Stimulated activated CD4-positive, alpha-beta T cell treated with anti-CD3 and anti-CD28 coated beads, Interleukin-1b, Interleukin-23, amount 100 ng/mL, for 4 hours (primary cell): ENCODE measurements at places on chromosomes 1 and 21.

- DNase-seq: no peak
These were observed 41.6 kb upstream of the PKP1 start for GRCh38 chr1:201241736-201242135.

DNA sequence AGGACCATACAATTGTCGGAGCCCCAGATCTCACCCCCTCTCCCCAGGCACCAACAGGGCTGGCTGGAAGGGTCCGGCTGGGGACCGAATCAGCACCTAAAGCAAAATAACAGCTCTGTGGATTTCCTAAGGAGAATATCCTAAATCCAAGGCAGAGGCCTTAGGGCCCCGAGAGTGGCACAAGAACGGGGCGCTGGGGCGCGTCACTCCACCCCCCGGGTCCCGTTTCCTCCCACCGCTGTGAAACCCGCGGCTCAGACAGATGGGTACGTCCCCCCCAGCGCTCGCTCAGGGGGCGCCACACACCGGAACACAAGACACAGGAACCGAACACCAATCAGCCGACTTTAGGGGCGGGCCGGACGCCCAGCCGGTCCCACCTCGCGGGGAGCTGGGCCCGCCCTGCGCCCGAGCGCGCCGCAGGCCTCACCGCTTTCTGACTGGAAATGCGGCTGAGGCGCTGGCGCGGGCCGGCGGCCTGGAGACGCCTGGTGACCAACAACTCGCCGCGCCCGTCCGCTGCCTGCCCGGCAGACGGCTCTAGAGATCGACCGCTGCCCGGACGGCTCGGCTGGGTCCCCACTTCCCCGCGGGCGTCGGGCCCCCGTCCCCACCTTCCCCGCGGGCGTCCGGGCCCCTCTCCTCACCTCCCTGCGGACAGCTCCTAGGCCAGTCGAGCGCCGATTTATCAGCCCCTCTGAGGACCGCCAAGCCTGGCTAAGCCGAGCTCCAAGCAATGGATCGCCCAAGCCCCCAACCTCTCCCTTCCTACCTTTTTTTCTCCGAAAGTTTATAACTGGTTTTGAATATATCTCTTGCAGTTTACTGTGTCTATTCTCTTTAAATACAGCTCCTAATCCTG, at the start of gene HFM1:
Gene HFM1 (minus strand): TSS at position 687 of the 862 bp plus-strand sequence. CDS start 3,755 bp downstream, outside the sequence.
- DNase-seq: peak; percentile 3

GRCh38 chr21:29578306-29578705, 279.6 kb downstream of the BACH1 start:
- DNase-seq: no peak

DNA sequence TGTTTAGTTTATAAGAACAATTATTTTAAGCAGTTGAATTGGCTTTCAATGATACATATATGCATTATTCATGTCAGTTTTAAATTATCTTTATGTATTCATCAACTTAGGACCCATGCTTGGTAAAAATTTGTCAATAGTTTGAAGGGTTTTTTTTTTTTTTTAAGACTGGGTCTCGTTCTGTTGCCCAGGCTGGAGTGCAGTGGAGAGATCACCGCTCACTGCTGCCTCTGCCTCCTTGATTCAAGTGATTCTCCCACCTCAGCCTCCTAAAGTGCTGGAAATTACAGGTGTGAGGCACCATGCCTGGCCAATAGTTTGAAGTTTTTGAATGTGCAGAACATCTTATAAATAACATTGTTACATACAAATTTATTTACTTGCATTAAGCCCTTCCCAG, 1671.0 kb upstream of the B3GALT2 start:
- DNase-seq: no peak

GRCh38 chr1:186474208-186474607, 13.3 kb upstream of the PDC start:
- no peak for DNase-seq

DNA sequence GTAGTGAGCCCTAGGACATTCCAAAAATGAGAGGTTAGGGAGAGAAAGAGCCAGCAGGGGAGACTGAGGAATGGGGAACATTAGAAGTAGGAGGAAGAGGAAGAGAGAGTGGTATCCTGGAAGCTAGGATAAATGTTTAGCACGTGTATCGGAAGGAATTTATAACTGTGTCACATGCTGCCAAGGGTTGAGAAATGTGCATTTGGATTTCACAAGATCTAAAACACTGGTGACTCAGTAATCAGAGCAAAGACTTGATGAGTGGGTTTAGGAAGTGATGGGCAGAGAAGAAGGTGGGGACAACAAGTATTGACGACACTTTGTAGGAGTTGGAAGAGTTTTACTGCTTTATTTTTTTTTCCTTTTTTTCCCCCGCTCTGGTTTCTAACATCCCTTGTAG, 193.9 kb downstream of the FMN2 start:
- no peak for DNase-seq

DNA sequence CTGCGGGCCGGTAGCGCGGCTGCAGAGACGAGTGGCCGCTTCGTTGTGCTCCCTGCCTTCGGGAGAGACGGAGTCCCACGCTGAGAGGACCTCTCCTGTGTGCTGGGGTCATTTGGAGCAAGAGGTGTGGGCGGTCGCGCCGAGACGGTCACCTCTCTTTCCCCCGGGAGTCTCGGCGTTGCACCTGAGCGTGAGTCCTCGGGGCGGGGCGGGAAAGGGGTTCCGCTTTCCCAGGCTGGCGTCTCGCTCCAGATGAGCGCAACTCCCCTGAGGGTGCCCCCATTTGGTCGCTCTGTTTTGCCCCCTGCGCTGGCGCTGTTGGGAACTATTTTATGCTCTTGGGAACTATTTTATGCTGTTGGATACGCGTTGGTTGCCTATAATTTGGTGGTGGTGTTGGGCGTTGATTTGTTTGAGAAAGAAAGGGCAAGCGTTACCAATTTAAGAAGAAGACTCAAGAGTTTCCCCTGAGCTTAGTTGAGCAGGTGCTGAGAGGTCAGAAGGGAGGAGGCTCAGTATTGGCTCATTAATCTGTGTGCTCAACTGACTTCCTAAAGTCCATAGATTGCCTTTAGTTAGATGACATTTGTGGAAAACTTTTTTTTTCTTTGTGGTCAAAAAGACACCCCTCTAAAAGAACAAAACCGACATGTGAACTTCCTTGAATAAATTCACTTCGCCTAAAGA, 683 bp downstream of the LRRC8B start:
- DNase-seq: no peak

GRCh38 chr1:25447547-25447946, 16.9 kb downstream of the MACO1 start:
- no peak for DNase-seq

DNA sequence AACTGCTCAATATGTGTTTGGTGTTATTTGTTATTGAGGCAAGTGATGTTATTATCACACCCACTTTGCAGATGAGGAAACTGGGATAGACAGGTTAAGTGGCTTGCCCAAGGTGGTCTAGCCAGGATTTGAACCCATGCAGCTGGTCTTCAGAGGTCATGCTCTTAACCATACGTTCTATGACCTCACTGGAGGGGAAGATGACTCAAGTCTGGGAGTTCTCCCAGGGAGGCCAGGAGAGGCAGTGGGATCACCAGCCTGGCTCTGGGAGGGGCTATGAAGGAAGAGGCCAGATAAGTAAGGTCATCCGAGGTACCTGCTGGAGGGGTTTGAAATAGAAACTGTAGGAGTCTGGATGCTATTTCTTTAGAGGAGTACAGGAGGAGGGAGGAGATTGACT, 95.3 kb downstream of the NAV1 start:
- DNase-seq: no peak

GRCh38 chr1:185886671-185887070, 152.5 kb downstream of the HMCN1 start:
- no peak for DNase-seq

GRCh38 chr1:44719318-44719717, 11.7 kb downstream of the RNU5D-1 start:
- DNase-seq: no peak
